ENCODE measurements at places on chromosomes 2 and 18. TPM values are rescaled to one million over a fixed set of nuclear protein-coding genes. Genes with fewer than 3 reads are reported as not detected.

DNA sequence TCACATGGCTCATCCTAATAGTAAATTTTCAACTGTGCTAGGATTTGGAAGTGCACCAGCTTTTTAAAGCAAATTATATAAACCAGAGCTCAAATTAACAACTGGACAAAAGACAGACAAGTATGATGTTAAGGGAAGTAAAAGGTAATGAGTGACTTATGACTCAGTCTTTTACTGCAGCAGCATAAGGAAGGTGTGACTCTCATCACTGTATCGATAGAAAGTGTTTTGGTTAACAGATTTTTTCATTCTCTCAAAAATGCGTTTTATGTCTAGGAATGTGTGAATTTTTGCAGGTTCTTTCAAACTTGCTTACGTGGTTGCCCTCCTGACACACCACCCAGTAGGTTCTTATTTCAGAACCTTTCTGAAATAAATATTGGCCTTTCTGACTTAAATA is 244.2 kb upstream of the BOD1L2 start:
- no peaks in the 10 kb centered on the region for H3K4me1 ChIP-seq
- no peak overlapping the region for H3K27ac ChIP-seq
- no peaks in the 10 kb centered on the region for H3K36me3 ChIP-seq
- no peak for DNase-seq

GRCh38 chr2:37671009-37671815 is at the start of gene CDC42EP3:
Gene CDC42EP3 (minus strand): TSS chr2:37671642. CDS start chr2:37646587, 25,055 bp downstream.
- peak within 1 kb of the TSS; percentile 97 for H3K4me3 ChIP-seq
- no peaks in the 10 kb centered on the region for H3K27me3 ChIP-seq
- H3K27ac ChIP-seq, result peak within 1 kb of the TSS; percentile 88

- no peak overlapping the region for H3K27ac ChIP-seq
- H3K4me1 ChIP-seq, result no peaks in the 10 kb centered on the region
- no peaks in the 10 kb centered on the region for H3K27me3 ChIP-seq
- no peak for DNase-seq
- H3K36me3 ChIP-seq, result no peaks in the 10 kb centered on the region
Observed at GRCh38 chr2:203948733-203949132, 12.2 kb downstream of the ICOS start.

CSRNP3 gene
- 8.5 TPM for total RNA-seq

TMEM247 gene
- total RNA-seq, result not detected

All from endodermal cell (in vitro differentiated cells).